NCI-H1694 (cell line): ENCODE measurements at places on chromosomes 5 and 9.
A peak's percentile ranks its signal among the peaks of the same experiment; 100 is the strongest.

GRCh38 chr5:146116361-146116760 lies 11.0 kb upstream of the PLAC8L1 start:
- DNase-seq = no peak

DNA sequence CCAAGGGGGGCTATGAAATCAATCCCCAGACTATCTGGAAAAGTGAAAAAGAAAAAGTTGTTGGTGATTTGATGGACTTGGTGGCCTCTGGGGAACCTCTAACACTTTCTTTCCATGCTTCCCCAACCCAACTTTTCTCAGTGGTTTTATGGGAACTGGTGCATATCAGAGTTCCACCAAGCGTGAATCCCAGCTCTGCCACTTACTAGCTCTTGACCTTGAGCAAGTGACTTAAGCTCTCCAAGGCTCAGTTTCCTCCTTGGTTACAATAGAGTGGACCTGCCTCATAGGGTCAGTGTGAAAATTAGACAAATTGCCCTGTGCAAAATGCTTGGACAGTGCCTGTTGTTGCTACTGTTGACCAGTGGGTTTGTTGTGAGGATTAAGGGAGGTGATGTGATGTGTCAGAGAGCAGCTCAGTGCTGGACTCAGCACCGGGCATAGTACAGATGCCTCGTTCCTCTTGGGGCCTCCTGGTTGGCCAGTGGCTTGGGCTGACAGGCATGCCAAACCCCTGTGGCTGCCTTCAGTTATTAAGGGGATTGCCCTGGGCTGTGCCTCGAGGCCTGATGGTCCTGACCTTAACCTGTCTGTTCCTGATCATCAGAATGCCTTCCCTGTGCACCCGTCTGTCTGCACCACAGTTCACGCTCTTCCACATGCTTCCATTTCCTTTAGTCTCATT lies 49.3 kb downstream of the COL15A1 start:
- no peak for DNase-seq

DNA sequence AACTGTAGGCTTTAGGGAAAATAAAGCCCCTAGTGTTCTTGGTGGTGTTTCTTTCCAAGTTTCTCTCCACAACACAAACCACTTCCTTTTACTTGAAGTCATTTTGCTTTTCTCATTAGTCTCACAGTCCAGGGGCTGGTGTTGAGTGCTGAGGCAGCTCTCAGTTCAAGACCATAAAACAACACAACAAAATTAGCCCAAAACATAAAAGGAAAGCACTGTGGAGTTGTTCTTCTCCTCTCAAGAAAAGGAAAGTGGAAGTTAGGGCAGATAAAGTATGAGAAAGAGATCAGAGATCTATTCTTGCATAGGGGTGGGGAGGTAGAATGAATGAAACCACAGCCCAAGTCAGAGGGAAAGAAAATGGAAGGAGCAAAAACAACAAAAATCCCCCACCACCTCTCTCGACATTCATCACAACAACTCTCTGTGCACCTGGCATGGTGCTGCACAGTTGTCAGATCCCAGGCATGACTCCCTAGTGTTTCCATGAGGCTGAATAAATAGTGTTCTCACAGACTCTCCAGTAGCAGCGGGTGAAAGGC lies 569.9 kb downstream of the RAB3C start:
- DNase-seq = no peak

DNA sequence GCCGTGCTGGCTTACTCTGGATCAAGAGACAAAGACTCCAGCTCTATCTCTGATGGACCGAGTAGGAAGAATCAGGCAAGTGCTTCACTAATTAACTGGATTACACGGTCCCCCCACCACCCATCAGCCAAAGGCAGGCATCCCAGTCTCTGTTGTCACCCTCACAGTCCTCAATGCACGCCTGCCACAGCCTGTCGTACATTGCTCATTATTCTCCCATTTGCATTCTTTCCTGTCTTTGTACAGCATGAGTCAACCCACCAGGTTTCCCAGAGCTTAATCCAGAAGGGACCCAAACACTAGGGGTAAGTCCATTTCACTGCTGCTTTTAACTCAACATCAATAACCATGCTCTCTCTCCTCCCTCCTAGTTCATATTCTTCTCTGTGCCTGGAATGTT lies 44.4 kb downstream of the PCA3 start:
- no peak for DNase-seq

DNA sequence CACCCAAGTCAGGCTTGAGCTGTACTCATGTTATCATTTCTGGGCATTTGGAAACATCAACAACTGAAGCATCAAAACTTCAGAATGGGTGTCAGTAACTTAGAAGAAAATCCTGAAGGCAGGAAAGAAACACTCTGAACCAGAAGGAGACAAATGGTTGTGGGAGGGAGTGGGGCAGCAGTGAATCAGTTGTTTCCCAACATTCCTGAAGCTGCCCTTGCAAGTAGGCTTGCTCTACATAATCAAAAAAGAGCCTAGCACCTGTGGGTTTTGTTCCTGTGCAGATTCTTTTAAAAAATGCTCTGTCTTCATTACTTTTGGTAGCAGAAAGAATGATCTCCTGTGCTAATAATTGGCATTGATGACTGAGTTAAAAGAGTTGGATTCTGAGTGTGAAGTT lies 424.2 kb upstream of the GRIA1 start:
- no peak for DNase-seq

- peak; percentile 2 for DNase-seq
Measured at GRCh38 chr9:76810377-76810957, 46.2 kb downstream of the PCA3 start.

DNA sequence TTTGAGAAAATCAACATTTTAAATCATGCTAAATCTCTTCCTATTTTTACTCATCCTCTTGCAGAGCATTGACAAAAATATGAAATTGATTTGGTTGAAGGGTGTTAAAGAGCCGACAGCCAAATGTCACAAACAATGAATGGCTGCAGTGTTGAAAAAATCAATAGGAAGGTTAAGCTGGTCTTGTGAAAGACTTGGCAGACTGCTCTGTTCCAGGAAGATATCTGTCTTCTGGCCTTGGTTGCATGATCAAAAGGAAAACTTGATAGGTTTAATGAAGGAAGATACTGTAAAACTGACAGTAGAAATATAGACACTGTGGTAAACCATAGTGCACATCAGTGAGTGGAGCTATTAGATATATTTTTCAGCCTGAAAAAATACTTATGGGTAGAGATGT lies 103.6 kb downstream of the PBX3 start:
- DNase-seq = peak; percentile 5

GRCh38 chr5:153352685-153353219 lies 137.7 kb upstream of the GRIA1 start:
- DNase-seq = no peak

DNA sequence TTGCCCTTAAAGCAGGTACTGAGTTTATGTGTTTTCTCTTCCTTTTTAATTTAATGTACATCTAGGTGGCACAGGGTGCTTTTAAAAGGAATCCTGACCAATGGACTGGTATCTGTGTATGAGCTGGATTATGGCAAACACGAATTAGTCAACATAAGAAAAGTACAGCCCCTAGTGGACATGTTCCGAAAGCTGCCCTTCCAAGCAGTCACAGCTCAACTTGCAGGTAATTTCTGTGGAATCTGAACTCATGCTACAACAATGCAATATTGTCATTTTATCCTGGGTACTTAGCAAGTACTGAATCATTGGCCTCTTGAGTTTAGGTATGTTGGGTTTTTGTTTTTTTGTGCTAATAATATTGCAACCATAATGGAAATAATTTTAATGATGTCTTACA lies 14.4 kb upstream of the TMOD1 start:
- DNase-seq = no peak

GRCh38 chr9:129671519-129671918 lies 6.1 kb downstream of the PRRX2 start:
- no peak for DNase-seq

- DNase-seq = no peak
Measured at GRCh38 chr9:111898331-111899096, 1.9 kb downstream of the UGCG start.

DNA sequence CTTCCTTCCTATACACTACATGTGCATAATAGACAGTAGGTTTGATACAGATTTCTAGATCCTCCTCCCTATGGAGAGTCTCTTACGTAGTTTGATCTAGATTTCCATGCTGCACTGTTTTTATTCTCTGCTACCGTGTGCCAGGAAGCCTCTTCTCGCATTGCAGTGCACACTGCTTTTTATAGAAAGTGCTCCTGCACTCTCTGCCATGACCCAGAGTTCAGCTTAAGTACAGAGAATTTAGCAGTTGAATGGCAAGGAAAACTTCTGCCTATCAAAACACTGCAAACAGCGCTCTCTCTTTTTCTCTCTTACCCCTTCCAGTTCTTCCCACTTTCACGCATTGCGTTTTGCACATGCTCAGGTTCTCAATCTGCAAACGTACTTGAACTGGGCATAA lies 187.4 kb downstream of the ARHGAP26 start:
- DNase-seq = no peak

DNA sequence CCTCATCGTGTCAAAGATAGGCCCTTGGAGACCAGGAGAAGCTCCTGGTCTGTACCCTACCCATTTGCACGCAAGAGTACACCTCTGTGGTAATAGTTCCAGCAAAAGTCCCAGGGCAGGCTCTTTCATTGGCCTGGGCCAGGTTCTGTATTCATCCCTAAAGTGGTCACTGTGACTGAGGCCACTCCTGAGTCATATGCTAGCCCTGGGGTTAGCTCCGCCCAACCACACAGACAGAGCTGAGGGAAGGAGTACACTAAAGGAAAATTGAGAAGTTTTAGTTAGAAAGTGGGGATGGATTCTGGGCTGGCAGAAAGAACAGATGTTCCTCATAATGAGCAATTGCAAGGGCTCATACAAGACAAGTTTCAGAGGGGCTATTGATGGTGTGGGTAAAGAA lies 206.7 kb downstream of the ARHGAP26 start:
- DNase-seq = no peak

DNA sequence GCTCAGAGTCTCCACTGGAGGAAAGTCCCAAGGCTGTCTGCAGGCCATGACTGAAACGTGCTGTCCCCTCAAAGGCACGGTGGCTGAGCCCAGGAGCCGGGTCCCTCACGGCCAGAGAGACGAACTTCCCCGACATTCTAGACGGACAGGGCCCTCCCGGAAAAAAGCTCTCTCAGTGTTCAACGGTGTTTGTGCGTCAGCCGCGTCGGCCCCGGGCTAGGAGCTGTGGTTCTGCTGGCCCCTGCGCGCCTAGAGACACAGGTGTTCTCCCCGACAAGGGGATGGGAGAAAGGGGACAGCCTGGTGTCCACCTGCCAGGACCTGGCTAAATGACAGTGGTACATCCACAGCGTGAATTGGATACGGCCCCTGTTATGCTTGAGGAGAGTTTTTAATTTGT lies 5.8 kb upstream of the GPSM1 start:
- DNase-seq = no peak

- DNase-seq = no peak
Measured at GRCh38 chr9:11417782-11418181, 805.0 kb upstream of the PTPRD start.
